ENCODE measurements at places on chromosomes 4 and X. TPM values are rescaled to one million over a fixed set of nuclear protein-coding genes. Genes with fewer than 3 reads are reported as not detected.

Gene S100P
- total RNA-seq, result 267 TPM

Gene USP17L18
- total RNA-seq, result not detected

Gene CYTL1
- total RNA-seq, result not detected

Gene PCDH18
- total RNA-seq, result under 0.01 TPM

Gene HSFX3
- total RNA-seq, result not detected

Gene F8A3
- total RNA-seq, result 5.3 TPM

Gene DSPP
- total RNA-seq, result not detected

Gene TAF7L
- 0.21 TPM for total RNA-seq

Gene PPP1R2C
- total RNA-seq, result not detected

Gene MAGED4
- total RNA-seq, result 0.48 TPM

Gene XAGE2
- total RNA-seq, result not detected

Gene FAAH2
- total RNA-seq, result 3.6 TPM

Gene TEC
- total RNA-seq, result 0.43 TPM

Gene MAB21L2
- not detected for total RNA-seq

Gene SULT1E1
- total RNA-seq, result 0.24 TPM

Gene TRPC5OS
- total RNA-seq, result not detected

Gene TMEM154
- total RNA-seq, result 30.5 TPM

Gene L1CAM
- total RNA-seq, result 0.85 TPM

Gene ARMCX4
- total RNA-seq, result 0.43 TPM

Gene GPR34
- not detected for total RNA-seq

Gene CT45A1
- not detected for total RNA-seq

Gene PDZD4
- not detected for total RNA-seq

Gene ZAR1
- total RNA-seq, result not detected

Gene F9
- total RNA-seq, result not detected

Gene TKTL2
- not detected for total RNA-seq

Gene SLIT2
- total RNA-seq, result 0.21 TPM

Data from tracheal epithelial cell (primary cell).